ENCODE measurements at places on chromosomes 5 and 9. TPM values are rescaled to one million over a fixed set of nuclear protein-coding genes. Genes with fewer than 3 reads are reported as not detected.

GRCh38 chr9:4305065-4305985 lies 5.5 kb upstream of the GLIS3 start:
- H3K36me3 ChIP-seq, result no peaks in the 10 kb centered on the region
- peaks cover 43% of the 10 kb centered on the region for H3K4me1 ChIP-seq
- H3K27ac ChIP-seq, result peak overlapping the region; percentile 85
- DNase-seq, result no peak
- H3K27me3 ChIP-seq, result no peaks in the 10 kb centered on the region

GRCh38 chr9:88682431-88682831 lies 147.5 kb downstream of the NXNL2 start:
- H3K27me3 ChIP-seq, result no peaks in the 10 kb centered on the region
- H3K27ac ChIP-seq, result no peak overlapping the region
- no peaks in the 10 kb centered on the region for H3K36me3 ChIP-seq
- no peak overlapping the region for H3K4me3 ChIP-seq

DNA sequence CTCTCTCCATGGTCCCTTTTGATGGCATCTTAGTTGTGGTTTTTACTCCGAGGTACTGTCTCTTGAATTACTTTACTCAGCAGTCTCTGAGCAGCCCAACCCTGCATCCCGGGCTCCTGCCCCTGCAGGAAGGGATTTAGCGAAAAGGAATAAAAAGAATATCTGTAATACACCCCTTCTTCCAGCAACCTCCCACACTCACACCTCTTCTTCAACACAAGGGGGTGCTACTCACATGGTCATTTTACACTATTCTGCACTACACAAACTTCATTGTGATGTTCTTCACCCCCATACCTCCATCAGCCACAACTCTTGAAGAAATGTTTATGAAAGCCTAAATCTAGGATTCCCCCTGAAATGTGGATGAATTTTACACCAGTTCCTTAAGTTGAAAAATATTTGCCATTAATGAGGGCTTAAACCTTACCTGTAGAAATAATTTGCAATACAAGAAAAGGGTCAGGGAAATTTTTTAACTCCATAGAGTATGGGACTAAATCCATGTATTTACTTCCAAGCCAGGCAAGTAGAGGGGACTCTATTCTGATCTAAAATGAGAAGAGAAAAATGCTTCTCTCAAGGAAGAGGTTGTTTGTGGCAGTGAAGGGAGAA lies 26.0 kb downstream of the TPD52L3 start:
- H3K4me3 ChIP-seq, result no peak overlapping the region
- peaks cover 28% of the 10 kb centered on the region for H3K4me1 ChIP-seq
- H3K36me3 ChIP-seq, result no peaks in the 10 kb centered on the region
- DNase-seq, result peak; percentile 81

DNA sequence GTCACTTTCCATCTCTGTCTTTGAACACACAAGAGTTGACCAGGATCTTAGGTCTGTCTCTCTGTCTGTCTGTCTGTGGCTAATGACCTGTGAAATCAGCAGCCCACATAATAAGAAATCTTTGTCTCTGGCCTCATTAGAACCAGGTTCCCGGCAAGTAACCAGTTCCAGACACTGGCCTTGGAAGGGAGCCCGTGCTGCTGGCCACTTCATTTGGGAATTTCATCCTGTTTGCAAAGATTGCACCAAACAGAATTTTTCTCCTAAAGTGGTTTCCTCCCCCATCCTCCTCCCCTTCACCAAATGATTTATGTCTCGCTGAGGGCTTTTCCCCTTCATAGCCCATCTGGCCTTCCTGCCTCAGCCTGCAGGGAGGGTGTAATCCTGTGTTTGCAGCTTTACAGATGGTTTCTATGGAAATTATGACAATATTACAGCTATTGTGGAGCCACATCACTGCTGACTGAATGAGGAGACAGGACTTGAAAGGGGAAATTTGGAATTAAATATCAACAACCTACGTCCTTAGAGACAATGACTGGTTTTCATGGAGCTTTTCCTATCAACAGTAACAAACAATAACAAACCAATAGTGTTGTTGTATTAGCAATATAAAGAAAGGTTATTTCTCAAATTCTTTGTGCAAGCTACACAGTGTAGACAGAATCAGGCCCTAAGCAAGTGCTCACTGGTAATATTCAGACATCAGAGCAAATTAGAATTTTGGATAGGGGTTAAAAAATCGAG lies 25.7 kb downstream of the DPYSL3 start:
- DNase-seq, result peak; percentile 97
- peak overlapping the region; percentile 99 for H3K27ac ChIP-seq
- H3K4me3 ChIP-seq, result peak overlapping the region; percentile 41
- peaks cover 59% of the 10 kb centered on the region for H3K4me1 ChIP-seq
- H3K27me3 ChIP-seq, result no peaks in the 10 kb centered on the region

GRCh38 chr5:55932700-55933099 lies 62.1 kb downstream of the IL6ST start:
- no peak overlapping the region for H3K4me3 ChIP-seq
- H3K27ac ChIP-seq, result no peak overlapping the region
- H3K4me1 ChIP-seq, result peaks cover 12% of the 10 kb centered on the region
- no peak for DNase-seq

GRCh38 chr5:79023348-79023747 lies 38.2 kb upstream of the ARSB start:
- H3K27me3 ChIP-seq, result no peaks in the 10 kb centered on the region
- no peak overlapping the region for H3K27ac ChIP-seq
- H3K36me3 ChIP-seq, result no peaks in the 10 kb centered on the region
- no peak for DNase-seq
- no peak overlapping the region for H3K4me3 ChIP-seq

- no peak overlapping the region for H3K4me3 ChIP-seq
- H3K36me3 ChIP-seq, result no peaks in the 10 kb centered on the region
- no peak overlapping the region for H3K27ac ChIP-seq
- H3K4me1 ChIP-seq, result peaks cover 14% of the 10 kb centered on the region
Observed at GRCh38 chr5:73801686-73802085, 175.7 kb downstream of the ARHGEF28 start.

DNA sequence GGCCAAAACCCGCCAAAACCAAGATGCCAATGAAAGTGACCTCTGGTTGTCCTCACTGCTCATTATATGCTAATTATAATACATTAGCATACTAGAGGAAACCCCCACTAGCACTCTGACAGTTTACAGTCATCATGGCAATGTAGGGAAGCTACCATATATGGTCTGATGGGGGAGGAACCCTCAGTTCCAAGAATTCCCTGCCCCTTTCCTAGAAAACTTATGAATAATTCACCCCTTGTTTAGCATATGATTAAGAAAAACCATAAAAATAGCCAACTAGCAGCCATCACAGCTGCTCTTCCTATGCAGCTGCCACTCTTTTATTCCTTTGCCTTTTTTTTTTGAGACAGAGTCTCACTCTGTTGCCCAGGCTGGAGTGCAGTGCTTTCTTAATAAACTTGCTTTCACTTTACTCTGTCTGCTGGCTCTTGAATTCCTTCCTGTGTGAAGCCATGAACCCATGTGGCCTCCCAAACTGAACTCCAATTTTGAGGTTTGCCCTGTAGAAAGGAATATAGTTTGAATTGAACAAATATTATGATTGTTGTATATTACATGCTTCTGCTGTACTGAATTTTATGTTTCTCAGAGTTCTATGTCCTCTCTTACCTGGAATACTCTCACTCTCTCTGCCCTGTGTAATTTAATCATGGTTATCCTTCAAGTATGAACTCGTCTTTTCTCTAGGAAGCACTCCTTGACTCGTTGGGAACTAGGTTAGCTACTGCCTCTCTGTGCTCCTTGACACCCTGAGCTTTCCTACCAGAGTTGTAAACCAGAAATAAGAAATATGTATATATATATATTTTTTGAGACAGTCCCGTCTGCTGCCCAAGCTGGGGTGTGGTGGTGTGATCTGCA lies 59.8 kb downstream of the KIAA1958 start:
- peak; percentile 61 for DNase-seq
- H3K27ac ChIP-seq, result no peak overlapping the region
- H3K36me3 ChIP-seq, result no peaks in the 10 kb centered on the region
- no peak overlapping the region for H3K4me3 ChIP-seq
- peaks cover 46% of the 10 kb centered on the region for H3K4me1 ChIP-seq
- no peaks in the 10 kb centered on the region for H3K27me3 ChIP-seq

GRCh38 chr9:107733523-107733894 lies 243.9 kb upstream of the KLF4 start:
- no peaks in the 10 kb centered on the region for H3K36me3 ChIP-seq
- DNase-seq, result peak; percentile 65
- H3K4me3 ChIP-seq, result peak overlapping the region; percentile 48

DNA sequence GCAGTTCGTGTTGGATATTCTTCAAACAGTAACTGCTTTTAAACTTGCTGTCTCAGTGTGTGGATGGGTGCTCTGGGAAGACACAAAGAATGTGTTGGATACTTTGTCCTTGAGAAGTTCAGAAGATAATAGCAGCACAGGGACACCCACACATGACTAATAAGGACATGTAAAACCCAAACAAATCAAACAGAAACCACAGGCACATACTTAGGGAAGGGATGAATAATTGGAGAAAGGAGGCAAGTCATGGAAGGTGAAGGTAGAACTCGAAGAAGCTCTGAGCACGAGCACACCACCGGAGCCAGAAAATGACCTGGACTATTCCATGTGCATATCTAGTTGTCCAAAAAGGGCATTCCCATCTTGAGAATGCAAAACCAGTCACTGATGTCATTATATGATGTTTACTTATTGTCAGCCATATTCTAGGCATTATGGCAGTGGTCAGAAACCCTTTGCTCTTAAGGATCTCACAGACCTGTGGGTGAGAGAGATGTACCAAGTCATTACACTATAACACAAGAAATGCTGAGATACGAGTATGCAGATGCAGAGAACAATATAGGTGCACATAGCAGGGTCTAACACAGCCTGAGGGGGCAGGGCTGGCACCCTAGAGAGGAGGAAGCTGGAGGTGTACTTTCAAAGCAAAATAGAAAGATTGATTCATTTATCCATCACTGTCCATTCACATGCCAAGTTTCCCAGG lies 152.9 kb downstream of the PIK3R1 start:
- H3K4me3 ChIP-seq, result no peak overlapping the region
- H3K27me3 ChIP-seq, result no peaks in the 10 kb centered on the region
- peaks cover 18% of the 10 kb centered on the region for H3K4me1 ChIP-seq
- H3K27ac ChIP-seq, result no peak overlapping the region
- peak; percentile 59 for DNase-seq
- H3K36me3 ChIP-seq, result no peaks in the 10 kb centered on the region

DNA sequence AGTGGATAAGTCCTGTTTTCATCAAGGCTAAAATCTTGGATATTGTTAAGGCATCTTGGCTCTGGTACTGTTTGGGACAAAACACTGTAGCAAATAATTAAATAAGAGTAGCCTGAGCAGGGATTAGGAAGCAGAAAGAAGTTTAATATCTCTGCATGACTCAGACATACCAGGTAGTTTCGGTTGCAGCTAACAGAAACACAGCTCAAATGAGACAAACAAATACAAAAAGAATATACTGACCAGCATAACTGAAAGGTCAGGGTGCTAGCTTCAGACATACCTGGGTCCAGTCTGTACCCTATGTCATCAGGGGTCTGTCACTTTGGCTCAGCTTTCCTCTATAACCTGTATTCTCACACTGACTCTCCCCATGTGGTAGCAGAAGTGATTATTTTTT lies 156.4 kb upstream of the MAP3K1 start:
- peaks cover 15% of the 10 kb centered on the region for H3K27me3 ChIP-seq
- no peak overlapping the region for H3K4me3 ChIP-seq
- no peak overlapping the region for H3K27ac ChIP-seq

GRCh38 chr5:71872311-71872864 lies 153.3 kb downstream of the CARTPT start:
- H3K4me3 ChIP-seq, result no peak overlapping the region
- no peak for DNase-seq
- H3K4me1 ChIP-seq, result no peaks in the 10 kb centered on the region
- no peaks in the 10 kb centered on the region for H3K36me3 ChIP-seq

- H3K4me3 ChIP-seq, result peak overlapping the region; percentile 96
- peak; percentile 94 for DNase-seq
- H3K4me1 ChIP-seq, result peaks cover 51% of the 10 kb centered on the region
- H3K27ac ChIP-seq, result peak overlapping the region; percentile 89
Observed at GRCh38 chr9:35729700-35730485, 2.1 kb downstream of the TLN1 start.

- no peak overlapping the region for H3K4me3 ChIP-seq
- no peaks in the 10 kb centered on the region for H3K36me3 ChIP-seq
- H3K27me3 ChIP-seq, result no peaks in the 10 kb centered on the region
- H3K27ac ChIP-seq, result no peak overlapping the region
Observed at GRCh38 chr5:149038336-149039080, 24.4 kb downstream of the SH3TC2 start.

GRCh38 chr9:93013856-93014582 lies 44.5 kb upstream of the SUSD3 start:
- H3K27me3 ChIP-seq, result no peaks in the 10 kb centered on the region
- DNase-seq, result no peak
- H3K36me3 ChIP-seq, result no peaks in the 10 kb centered on the region

- H3K27me3 ChIP-seq, result no peaks in the 10 kb centered on the region
- H3K4me3 ChIP-seq, result no peak overlapping the region
- peaks cover 3% of the 10 kb centered on the region for H3K4me1 ChIP-seq
- H3K27ac ChIP-seq, result no peak overlapping the region
- DNase-seq, result no peak
- no peaks in the 10 kb centered on the region for H3K36me3 ChIP-seq
Observed at GRCh38 chr5:10286862-10287227, 20.9 kb downstream of the CMBL start.

GRCh38 chr9:29717631-29718030 lies 2144.3 kb upstream of the C9orf72 start:
- no peaks in the 10 kb centered on the region for H3K36me3 ChIP-seq
- DNase-seq, result no peak
- no peaks in the 10 kb centered on the region for H3K27me3 ChIP-seq
- no peak overlapping the region for H3K4me3 ChIP-seq
- no peaks in the 10 kb centered on the region for H3K4me1 ChIP-seq

DNA sequence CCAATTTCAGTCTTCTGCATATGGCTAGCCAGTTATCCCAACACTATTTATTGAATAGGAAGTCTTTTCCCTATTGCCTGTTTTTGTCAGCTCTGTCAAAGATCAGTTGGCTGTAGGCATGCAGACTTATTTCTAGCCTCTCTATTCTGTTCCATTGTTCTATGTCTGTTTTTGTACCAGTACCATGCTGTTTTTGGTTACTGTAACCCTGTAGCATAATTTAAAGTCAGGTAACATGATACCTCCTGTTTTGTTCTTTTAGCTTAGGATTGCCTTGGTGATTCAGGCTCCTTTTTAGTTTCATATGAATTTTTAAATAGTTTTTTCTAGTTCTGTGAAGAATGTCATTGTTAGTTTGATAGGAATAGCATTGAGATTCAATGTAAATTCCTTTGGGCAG lies 104.9 kb upstream of the SLCO6A1 start:
- no peaks in the 10 kb centered on the region for H3K36me3 ChIP-seq
- no peak overlapping the region for H3K27ac ChIP-seq
- H3K4me1 ChIP-seq, result 0 out of 2 replicates have a peak, but pooled peaks cover 7% of the 10 kb centered on the region
- H3K4me3 ChIP-seq, result no peak overlapping the region
- DNase-seq, result no peak
- H3K27me3 ChIP-seq, result no peaks in the 10 kb centered on the region

GRCh38 chr9:8614926-8615440 lies 815.4 kb upstream of the DMAC1 start:
- no peaks in the 10 kb centered on the region for H3K4me1 ChIP-seq
- H3K4me3 ChIP-seq, result no peak overlapping the region
- no peaks in the 10 kb centered on the region for H3K36me3 ChIP-seq
- no peaks in the 10 kb centered on the region for H3K27me3 ChIP-seq
- no peak for DNase-seq

GRCh38 chr5:140591747-140592372 lies 27.2 kb downstream of the SLC35A4 start:
- H3K36me3 ChIP-seq, result no peaks in the 10 kb centered on the region
- H3K4me3 ChIP-seq, result no peak overlapping the region
- peaks cover 38% of the 10 kb centered on the region for H3K4me1 ChIP-seq
- no peaks in the 10 kb centered on the region for H3K27me3 ChIP-seq

CDH12 gene
- polyA plus RNA-seq, result not detected

TRPM6 gene
- polyA plus RNA-seq, result not detected

CCNO gene
- 1.9 TPM for polyA plus RNA-seq

ZNF608 gene
- 1.4 TPM for polyA plus RNA-seq

NUTM2F gene
- polyA plus RNA-seq, result not detected
